ENCODE measurements at places on chromosomes 2 and 18.

DNA sequence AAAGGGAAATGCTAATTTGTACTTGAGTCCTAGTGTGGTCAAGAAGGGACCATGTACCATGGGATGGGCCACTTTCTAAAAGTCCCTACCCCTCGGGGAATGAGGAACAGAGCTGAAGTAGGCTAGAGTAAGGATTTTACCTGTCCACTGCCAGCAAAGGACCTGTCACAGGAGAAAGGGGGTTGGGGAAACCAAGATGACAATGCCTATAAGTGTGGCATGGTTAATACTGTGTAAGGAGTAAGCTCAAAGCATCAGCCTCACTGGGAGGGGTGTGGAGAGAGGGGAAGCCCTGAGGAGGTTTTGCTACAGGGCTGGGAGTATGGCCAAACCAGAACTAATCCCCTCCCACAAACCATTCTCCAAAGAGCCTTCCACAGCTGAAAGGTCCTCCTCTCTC lies 15.8 kb downstream of the GKN2 start:
- DNase-seq: no peak

- DNase-seq: no peak
Observed at GRCh38 chr18:23832911-23833310, 143.7 kb downstream of the LAMA3 start.

DNA sequence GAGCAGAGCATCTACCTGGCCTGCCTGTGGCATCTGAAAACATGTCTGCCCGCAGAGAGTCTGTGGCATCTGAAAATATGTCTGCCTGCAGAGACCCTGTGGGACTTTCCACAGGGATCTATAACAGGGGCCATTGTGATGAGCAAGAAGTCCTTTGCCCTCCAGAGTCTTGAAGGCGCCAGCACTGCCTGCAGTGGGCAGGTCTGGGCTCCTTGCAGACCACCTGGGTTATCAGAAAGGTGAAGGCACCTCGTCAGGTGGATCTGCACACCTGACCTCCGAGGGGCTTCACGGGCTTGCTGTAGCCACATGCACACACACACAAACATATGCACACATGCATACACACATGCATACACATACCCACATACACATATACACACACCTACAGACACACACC lies 189.5 kb upstream of the HDAC4 start:
- DNase-seq: no peak

DNA sequence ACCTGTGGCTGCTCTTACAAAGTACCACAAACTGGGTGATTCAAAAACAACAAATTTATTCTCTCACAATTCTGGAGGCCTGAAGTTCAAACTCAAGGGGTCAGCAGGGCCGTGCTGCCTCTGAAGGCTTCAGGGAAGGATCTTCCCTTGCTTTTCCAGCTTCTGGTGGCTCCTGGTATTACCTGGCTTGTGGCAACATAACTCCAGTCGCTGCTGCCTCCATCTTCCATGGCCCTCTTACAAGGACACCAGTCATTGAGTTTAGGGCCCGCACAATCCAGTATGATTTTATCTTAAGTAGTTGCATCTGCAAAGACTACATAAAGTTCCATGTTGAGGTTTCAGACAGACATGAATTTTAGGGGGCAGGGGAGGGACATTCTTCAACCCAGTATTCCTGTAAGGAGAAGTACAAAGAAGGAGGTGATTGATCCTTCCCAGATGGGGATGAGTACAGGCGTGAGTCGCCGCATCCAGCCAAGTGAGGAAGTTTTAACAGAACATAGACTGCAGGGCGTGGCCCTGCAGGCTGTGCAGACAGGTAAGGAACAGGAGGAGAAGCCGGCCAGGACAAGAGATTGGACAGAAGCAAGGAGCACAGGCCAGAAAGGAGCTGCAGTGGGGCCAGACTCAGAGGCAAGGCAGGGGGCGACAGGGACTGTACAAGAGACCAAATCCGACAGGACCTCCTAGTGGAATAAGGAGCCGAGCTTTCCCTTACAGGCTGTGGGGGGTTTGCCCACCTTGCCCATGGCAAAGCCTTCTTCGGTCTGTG lies 44.4 kb upstream of the BZW1 start:
- peak; percentile 44 for DNase-seq

DNA sequence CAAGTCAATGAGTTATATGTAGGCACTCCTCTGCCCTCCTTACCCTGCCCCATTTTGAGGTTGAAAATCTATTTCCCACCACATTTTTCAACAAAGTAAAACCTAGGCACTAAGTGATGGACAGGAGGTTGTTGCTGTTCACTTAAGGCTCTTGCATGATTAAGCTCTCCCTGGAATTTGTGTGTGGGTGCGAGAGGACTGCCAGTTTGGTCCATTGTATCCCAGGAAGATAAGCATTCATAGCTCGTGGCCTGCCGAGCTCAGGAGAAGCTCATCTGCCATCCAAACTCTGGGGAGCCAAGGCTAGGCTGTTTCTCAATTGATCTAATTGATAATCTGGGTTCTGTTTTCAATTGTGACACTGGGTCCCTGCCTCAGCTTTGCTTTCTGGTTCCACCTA lies 4.7 kb upstream of the MAP4K4 start:
- no peak for DNase-seq

DNA sequence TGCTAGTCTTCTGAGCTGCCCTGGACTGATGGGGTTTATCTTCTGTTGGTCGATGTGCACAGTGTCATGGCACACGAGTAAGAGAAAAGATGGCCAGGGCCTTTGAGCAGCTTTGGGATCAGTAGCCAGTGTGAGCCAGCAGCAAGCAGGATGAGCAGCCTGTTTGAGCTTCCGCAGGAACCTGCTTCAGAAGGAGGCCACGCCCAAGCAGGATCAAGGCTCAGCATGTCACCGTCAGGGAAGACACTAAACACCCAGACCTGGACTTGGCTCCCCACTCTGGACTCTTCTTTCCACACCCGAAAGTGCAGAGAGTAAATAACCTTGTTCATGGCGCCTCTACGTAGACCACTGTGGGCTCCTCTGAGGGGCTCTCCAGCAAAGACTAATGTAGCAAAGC lies 25.2 kb upstream of the ASB1 start:
- no peak for DNase-seq

GRCh38 chr2:182920631-182921056 lies 54.2 kb upstream of the FRZB start:
- DNase-seq: no peak

GRCh38 chr2:241924909-241925250 lies 55.4 kb downstream of the RTP5 start:
- DNase-seq: no peak

DNA sequence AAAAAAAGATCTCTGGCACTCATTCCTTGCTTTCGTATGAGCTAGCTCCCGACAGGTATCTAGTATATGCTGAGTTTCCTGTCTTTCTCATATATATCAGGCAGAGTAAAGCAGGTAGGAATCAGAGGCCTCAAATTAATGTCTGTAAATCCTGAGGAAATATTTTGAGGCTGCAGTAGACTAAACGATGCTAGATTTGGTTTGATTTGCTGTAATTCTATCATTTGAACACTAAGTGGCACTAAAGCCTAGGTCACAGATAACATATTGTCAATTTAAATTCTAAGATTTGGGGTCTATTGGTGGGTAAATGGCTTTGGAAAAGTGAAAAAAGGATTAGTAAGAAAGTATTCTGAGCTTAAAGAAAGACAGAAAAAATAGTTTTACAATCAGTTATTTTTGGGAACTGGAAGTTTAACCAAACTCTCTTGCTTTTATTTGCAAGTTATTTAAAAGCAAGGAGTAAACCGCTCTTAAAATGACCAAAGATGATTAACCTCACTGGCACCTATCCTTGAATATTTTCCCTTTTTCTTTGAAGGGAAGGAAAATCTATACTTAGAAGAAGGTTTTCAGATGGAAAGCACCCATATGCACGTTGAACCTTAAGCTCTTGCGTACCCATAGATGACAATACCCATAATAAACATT lies 37.6 kb upstream of the SLC4A10 start:
- DNase-seq: peak; percentile 73

GRCh38 chr2:122451040-122451439 lies 695.6 kb downstream of the TSN start:
- peak; percentile 78 for DNase-seq

- no peak for DNase-seq
Observed at GRCh38 chr2:74307720-74308119, 35.5 kb downstream of the SLC4A5 start.

- no peak for DNase-seq
Observed at GRCh38 chr2:1628893-1629292, 115.4 kb downstream of the PXDN start.

- DNase-seq: no peak
Observed at GRCh38 chr2:62296832-62297623, 101.1 kb downstream of the B3GNT2 start.

- DNase-seq: no peak
Observed at GRCh38 chr18:43077510-43078308, 37.8 kb downstream of the RIT2 start.

- DNase-seq: no peak
Observed at GRCh38 chr2:180056367-180057118, 49.4 kb upstream of the CWC22 start.

All from DMS53 (cell line).